ENCODE measurements at places on chromosomes 16 and 17. TPM values are rescaled to one million over a fixed set of nuclear protein-coding genes. Genes with fewer than 3 reads are reported as not detected.

Gene CCL17
- not detected for polyA plus RNA-seq

DNA sequence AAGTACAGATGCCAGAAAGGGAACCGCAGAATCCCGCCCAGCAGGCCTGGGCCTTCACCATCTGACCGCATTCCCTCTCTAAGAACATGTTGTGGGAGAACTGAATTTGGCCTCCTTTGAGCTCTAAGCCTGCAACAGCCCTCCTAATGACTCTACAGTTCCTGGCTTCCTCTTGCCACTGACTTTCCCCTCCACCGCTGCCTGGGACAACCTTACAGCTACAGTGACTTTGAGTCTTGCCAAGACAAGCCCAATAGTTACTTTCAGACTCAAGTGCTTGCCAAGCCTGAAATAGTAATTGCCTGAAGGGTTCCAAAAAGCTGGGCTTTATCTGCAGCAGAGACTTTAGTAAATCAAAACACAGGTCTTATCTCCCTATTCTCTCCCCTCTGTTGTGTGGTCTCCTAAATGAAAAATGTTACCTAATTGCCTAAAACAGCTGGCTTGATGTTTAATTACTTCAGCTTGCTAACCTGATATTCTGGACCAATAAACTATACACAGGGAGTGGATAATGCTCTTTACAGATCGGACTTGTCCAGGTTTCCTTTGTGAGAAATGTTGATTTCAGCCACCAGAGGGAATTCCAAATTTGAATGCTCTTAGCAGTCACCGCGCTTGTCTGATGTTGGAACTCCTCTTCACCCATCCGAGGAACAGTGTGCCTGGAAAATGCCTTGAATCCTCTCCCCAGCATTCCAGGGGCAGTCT lies 85.1 kb upstream of the TBX2 start:
- H3K4me3 ChIP-seq = no peak overlapping the region
- no peak overlapping the region for H3K27ac ChIP-seq
- H3K27me3 ChIP-seq = no peaks in the 10 kb centered on the region
- no peaks in the 10 kb centered on the region for H3K4me1 ChIP-seq
- H3K36me3 ChIP-seq = no peaks in the 10 kb centered on the region

Gene ALOX12B
- 0.68 TPM for polyA plus RNA-seq

Gene TRIM65
- polyA plus RNA-seq = 20.3 TPM

Gene SMIM5
- polyA plus RNA-seq = not detected

DNA sequence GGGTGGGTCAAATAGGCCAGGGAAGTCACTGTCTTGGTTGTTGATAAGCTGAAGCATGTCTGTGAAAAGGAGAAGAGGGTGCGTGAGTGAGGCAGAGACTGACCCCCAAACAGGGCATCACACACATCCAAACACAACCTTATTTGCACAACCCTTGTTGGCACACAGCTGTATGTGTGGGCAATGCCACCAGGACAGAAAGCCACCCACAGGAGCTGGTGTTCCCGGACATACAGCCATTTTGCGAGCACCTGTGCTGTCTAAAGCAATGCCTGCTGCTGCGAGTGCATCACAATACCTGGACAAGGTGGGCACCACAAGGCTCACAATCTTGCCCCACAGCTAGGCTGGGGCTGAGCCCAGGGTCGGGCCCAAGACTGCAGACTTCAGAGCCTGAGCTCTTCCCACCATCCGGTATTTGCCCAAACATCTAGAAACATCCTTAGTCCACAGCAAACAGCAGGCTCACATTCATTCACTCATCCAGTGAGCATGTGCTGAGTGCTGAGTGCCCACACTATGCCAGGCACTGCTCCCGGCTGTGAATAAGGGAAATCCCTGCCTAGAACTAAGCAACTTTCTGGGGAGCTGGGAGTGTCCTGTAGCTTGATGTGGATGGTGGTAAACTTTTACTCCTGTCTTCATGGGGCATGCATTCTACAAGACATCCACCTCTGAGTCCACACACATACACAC lies 16.2 kb downstream of the SREBF1 start:
- no peak for DNase-seq
- no peak overlapping the region for H3K27ac ChIP-seq
- H3K4me1 ChIP-seq = peaks cover 55% of the 10 kb centered on the region
- no peaks in the 10 kb centered on the region for H3K27me3 ChIP-seq
- H3K4me3 ChIP-seq = no peak overlapping the region
- H3K36me3 ChIP-seq = no peaks in the 10 kb centered on the region

Data from CD4-positive, CD25-positive, alpha-beta regulatory T cell (primary cell).